ENCODE measurements at places on chromosomes 12 and 14. TPM values are rescaled to one million over a fixed set of nuclear protein-coding genes. Genes with fewer than 3 reads are reported as not detected.

- no peak for DNase-seq
Measured at GRCh38 chr14:65359503-65359902, 53.0 kb upstream of the FUT8 start.

- DNase-seq = no peak
Measured at GRCh38 chr12:129185855-129186254, 332.6 kb downstream of the GLT1D1 start.

GRCh38 chr12:116280595-116281290, 3.2 kb upstream of the MED13L start:
- no peak for DNase-seq

- no peak for DNase-seq
Measured at GRCh38 chr14:49642163-49642562, 7.1 kb upstream of the DNAAF2 start.

The TBX5 gene
- not detected for total RNA-seq

DNA sequence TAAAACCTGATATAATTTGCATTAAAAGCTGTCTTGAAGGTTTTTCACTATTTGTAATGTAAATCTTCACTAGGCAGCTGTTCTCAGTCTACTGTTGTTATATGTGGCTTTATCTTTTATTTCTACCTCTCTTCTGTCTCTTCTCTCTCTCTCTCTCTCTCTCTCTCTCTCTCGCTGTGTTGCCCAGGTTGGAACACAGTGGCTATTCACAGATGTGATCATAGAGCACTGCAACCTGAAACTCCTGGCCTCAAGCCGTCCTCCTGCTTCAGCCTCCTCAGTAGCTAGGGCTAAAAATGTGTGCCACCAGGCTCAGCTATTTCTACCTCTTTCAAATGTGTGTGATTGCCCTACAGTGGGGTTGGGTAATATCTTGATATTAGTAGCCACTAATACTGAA, 21.1 kb downstream of the FUT8 start:
- DNase-seq = no peak

DNA sequence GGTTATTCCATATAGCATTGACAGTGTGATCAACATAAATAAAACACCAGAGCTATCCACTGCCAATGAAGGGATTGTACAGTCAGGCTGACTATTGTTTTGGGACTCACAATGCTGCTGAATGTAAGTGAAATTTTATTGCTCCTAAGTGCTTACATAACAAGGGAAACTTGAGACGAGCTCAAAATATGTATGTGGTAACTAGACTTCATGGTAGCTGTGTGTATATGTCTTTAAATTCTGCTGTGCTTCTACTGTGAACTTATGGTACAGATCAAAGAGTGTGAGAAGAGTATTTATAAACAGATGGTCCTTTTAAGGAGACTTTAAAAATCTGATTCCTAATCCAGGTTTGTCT, 6.9 kb downstream of the FLRT2 start:
- DNase-seq = no peak

The AMN1 gene
- total RNA-seq = 11.8 TPM

- no peak for DNase-seq
Measured at GRCh38 chr12:14416658-14417057, 51.2 kb downstream of the ATF7IP start.

- no peak for DNase-seq
Measured at GRCh38 chr12:123546281-123546680, 12.8 kb upstream of the RILPL1 start.

DNA sequence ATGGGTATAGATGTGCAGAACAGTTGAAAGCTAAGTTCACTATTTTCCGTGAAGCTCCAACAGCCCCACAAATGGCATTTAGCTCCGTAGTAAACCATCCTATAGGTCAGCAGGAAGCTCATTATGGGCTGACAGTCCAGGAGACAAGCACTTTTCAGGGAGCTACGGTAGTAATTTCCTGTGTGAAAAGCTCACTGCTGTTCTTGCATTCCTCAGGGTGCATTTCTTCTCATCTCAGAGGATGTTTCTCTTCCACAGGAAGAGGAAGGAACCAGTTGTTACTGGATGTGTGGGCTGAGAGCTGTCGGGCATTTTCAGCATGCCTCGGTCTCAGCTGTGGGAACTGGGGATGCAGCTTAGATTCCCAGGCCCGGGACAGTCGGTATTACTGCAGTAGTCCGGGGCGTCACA, 72.8 kb downstream of the GALNT4 start:
- peak; percentile 77 for DNase-seq

GRCh38 chr14:26984311-26985177, 386.7 kb upstream of the NOVA1 start:
- peak; percentile 77 for DNase-seq

The ZNF385A gene
- total RNA-seq = 18.6 TPM

DNA sequence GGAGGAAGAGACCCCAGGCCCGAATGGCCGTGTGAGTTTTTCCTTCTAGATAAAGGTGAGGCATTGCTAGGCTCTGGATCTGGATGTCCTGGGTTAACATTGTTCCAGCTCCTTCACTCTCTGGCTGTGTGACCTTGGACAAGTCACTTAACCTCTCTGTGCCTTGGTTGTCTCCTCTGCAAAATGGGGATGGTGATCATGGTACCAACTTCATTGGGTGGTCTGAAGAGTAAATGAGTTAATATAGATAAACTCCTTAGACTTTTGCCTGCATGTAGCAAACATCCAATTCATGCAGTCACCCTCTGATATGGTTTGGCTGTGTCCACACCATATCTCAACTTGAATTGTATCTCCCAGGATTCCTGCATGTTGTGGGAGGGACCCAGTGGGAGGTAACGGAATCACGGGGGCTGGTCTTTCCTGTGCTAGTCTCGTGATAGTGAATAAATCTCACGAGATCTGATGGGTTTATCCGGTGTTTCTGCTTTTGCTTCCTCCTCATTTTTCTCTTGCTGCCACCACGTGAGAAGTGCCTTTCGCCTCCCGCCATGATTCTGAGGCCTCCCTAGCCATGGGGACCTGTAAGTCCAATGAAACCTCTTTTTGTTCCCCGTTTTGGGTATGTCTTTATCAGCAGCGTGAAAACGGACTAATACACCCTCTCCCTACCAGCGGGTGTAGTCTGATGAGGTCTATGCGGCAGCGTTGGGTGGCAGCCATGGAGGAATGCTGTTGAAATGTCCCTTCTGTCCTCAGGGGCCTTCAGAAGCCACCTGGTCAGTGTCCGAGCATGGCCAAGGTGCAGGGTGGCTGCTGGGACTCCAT, 256.1 kb downstream of the GLT1D1 start:
- DNase-seq = no peak

DNA sequence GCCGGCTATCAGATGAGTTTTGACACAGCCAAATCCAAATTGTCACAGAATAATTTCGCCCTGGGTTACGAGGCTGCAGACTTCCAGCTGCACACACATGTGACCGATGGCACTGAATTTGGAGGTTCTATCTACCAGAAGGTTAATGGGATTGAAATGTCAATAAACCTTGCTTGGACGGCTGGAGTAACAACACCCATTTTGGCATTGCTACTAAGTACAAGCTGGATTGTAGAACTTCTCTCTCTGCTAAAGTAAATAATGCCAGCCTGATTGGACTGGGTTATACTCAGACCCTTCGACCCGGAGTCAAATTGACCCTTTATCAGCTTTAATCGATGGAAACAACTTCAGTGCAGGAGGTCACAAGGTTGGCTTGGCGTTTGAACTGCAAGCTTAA, 100.2 kb upstream of the EVL start:
- DNase-seq = no peak

GRCh38 chr12:103929784-103930033, 501 bp upstream of the HSP90B1 start:
- no peak for DNase-seq

DNA sequence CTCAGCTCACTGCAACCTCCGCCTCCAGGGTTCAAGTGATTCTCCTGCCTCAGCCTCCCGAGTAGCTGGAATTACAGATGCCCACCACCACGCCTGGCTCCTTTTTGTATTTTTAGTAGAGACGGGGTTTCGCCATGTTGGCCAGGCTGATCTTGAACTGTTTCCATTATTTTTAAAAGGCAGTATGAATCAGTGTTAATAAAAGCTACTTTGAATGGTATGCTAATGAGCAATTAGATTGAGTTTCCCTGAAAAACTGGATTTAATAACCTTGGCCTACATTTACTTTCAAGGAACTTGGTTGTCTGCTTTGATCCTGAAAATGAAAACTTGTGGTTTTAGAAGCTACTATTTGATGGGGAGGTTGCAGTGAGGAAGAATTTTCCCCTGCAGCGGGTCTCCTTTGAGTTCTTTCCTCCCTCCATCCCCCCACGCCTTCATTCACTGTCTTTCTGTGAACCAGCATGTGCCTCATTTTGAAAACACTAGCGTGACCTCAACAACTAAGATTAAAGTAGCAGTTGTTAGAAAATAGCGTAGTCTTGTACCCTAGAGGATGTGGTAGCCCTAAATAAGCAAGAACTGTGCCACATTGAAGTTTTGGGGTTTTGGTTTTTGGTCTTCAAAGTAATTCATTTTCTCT, 17.8 kb upstream of the RPS6KA5 start:
- DNase-seq = no peak

GRCh38 chr12:114499338-114499737, 93.4 kb upstream of the TBX5 start:
- DNase-seq = no peak

GRCh38 chr12:131061041-131061806, 107.5 kb downstream of the ADGRD1 start:
- no peak for DNase-seq

DNA sequence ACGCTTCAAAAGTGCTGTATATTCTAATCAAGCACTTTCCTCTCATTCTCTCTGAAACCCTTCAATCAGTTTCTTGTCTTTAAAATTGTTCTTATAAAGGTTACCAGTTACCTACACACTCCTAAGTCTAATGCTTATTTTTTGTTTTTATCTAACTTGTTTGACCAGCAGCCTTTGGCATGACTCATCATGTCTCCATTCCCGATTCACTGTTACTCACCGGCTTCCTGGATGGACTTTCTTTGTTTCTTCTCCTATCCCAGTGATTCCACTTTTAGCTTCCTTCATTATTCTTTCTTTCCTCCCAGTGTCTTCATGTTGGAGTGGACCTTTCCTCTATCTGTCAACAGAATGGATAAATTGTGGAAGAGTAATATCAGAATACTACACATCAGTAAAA, 368.6 kb upstream of the CCDC196 start:
- DNase-seq = no peak

- no peak for DNase-seq
Measured at GRCh38 chr14:76293221-76293620, 82.7 kb upstream of the ESRRB start.

The HHIPL1 gene
- total RNA-seq = 9.8 TPM

DNA sequence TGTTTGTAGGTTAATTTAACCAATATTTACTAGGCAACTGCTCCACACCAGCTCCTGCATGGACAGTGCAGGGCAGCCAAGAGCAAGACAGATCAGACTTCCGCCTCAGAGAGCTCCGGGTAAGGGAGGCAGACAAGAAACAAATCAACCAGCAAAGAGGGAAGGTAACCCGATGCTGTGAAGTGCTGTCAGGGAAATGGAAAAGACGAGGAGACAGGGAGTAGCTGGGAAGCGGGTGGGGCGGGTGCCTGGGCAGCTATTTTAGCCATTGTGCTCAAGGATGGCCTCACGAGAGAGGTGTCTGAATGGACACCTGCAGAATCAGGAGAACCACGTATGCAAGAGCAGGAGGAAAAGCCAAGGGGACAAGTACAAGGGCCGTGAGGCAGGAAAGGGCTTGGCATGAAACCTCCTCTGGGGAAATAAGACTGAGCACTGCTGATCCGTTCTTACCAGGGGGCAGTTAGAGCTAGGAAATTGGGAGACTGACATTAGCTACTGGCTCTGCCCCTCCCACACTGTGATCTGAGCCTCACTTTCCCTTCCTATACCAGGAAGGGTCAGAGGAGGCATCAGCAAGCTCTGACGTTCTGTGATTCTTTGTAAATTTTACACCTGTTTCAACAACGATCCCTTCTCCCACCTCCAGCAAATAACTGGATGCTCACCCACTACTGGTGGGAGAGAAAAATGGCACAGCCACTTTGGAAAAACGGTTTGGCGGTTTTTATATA, 6.5 kb upstream of the TMEM119 start:
- DNase-seq = no peak

The LHX5 gene
- total RNA-seq = not detected

All from sigmoid colon (tissue), 7 donors.